Activated CD8-positive, alpha-beta T cell treated with anti-CD3 and anti-CD28 coated beads, Interleukin-2, amount 10 ng/mL, durations not matched to agents 7 days and 5 days (primary cell): ENCODE measurements at places on chromosomes 6 and 20. TPM values are rescaled to one million over a fixed set of nuclear protein-coding genes. Genes with fewer than 3 reads are reported as not detected.

CFAP206 gene
- not detected for total RNA-seq

ROS1 gene
- not detected for total RNA-seq

CCN6 gene
- total RNA-seq, result not detected

TP53INP2 gene
- 2.0 TPM for total RNA-seq

ANKEF1 gene
- 3.6 TPM for total RNA-seq

APCDD1L gene
- total RNA-seq, result not detected

RBCK1 gene
- 135 TPM for total RNA-seq

TNFRSF6B gene
- not detected for total RNA-seq

IMPG1 gene
- not detected for total RNA-seq
